ENCODE measurements at places on chromosomes 6 and 20.

- no peak for DNase-seq
Observed at GRCh38 chr6:105804424-105804823, 281.7 kb upstream of the PRDM1 start.

- no peak for DNase-seq
Observed at GRCh38 chr6:125149256-125150144, 4.1 kb upstream of the TPD52L1 start.

DNA sequence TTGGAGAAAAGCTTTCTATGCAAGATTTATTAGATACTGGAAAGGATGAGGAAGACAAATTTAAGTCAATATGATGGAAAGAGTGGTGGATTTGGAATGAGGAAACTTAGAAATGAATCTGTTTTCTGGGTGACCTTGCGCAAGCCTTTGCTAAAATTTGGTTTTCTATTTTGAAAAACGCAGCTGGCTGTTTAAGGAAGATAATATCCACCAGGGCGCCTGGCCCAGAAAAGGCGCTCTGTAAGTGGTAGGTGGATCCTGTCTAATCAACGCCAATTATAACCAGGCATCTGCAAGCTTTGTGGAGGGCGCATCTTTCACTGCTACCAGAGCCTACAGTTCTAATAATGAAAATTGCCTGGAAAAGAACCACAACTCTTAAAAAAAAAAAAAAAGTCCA is 398 bp upstream of the SPATS1 start:
- DNase-seq, result no peak

DNA sequence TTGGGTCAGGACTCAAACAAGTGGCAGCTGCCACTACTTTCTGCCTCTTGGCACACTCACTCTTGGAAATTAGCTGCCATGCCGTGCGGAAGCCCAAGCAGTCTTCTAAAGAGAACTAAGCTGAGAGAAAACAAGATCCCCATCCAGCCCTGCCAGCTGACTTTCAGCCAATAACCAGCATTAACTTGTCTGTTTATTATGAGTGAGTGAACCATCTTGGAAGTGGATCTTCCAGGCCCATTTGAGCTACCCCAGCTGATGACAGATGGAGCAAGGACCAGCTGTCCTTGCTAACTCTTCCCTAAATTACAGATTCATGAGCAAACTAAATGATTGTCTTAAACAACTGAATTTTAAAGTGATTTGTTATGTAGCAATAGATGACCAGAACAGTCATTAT is 73.9 kb upstream of the RBM24 start:
- DNase-seq, result no peak

DNA sequence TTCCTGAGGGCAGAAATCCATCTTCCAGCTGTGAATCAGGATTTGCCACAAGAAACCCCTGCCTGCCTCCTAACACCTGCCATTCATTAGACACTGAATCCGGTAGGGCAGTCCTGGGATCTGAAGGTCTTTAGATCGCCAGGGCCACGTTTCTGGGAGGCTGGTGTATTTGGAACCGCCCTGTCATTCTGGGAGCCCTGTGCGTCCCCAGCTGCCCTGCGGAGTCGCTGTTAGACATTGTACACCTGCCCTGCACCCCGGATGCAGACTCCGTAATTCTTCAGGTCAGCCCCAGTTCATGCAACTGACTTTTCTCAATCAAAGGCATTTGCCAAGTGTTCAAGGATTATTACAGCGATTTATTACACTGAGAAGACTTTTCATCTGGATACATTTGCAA is 193.2 kb downstream of the TBC1D7 start:
- no peak for DNase-seq

DNA sequence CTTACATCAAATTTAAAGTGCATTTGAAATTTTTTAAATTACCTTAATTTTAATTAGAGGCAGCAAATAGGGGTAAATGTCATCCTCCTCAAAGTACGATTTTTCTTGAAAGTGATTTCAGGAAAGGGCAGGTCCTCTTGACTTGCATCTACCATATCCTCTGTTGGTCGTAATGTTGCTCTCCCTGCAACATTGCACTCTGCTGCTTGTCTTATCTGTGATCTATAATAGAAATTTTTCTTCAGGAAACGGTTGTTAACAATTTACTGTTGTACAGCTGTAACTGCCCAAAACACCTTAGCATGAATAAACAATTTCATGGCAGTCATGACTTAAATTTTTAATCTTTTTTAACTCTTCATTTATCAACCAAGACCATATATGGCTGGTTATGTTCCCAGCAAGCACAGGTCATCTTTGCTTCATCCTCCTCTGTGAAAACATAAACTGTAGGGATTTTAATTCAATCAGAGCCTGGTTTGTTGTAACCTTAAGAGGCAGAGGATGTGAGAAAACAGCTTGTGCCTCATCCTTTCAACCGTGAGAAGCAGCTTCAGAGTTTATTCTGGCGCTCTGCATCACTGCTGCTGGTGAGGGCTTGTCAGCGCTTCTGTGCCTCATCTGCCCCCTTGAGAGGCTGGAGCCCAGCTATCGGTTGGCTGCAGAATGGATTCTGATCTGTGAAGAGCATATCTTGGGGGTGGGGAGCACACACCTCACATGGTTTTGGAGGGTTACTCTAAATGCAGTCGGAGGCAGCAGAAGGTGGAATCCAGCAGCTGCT is 56.0 kb downstream of the CTNNBL1 start:
- DNase-seq, result no peak

DNA sequence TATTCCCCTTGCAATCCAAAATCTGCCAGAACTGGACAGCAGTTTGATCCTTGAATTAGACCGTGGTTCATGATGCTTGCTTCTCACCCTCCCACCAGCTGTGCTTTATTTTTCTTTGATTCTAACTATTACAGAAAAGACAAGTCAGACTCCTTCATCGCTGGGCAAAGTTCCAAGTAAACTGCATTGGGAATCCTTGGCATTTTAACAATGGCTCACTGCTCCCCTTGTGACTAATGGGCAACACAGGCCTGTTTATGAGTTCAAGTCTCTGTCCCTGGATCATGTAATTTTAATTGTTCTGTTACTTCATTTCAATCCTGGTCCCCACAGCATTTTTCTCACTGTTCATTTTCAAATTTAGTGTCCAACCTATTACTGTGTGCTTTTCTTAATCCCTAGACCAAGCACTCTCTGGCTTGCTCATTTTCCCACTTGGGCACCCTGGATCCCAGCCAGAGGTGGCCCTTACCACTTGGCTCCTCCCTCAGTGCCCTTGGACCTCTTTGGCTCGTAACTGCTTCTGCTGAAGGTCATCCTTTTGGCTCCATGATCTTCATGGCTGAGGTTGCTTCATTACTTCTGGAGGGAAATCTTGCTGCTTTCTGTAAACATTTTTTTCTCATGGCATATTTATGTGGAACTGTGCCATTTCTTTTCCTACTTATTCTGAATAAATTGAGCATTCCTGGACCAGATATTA is 32.8 kb downstream of the PSMB9 start:
- no peak for DNase-seq

Measured in activated CD4-positive, CD25-positive, alpha-beta regulatory T cell (primary cell).